NCI-H2081 treated with DMSO at 0.1 percent for 48 hours (cell line): ENCODE measurements at places on chromosomes 13 and 19.

DNA sequence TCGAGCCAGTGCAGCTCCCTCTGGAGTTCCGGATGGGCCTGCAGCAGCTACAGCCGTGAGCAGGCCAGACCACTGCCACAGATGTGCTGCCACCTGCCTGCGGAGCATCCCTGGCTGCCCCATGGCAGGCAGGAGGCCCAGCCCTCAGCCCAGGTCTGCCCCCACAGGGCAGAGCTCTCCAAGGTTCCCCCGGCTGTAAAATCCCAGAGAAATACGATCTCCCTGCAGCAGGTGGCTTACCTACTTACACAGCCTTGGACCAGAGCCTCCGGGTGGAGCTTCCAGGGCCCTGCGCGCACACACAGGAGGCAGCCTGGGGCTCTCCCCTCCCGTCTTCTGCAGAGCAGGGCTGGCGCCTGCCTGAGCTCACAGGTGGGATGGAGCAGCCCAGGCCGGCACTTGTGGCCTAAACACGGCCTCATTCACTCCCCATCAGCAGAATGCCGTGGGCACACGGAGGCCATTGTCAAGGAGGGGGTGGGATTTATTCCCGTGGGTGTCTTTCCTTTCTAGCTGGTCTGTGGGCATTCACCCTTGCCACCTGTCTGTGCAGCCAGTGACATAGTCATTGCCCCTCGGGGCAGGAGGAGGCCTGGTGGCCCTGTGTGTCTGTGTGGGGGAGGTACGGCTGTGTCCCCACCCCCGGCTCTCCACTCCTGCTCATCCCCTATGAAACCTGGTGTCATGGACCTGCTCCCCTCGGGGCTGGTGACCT is 118.0 kb downstream of the KDM4B start:
- DNase-seq: peak; percentile 48

DNA sequence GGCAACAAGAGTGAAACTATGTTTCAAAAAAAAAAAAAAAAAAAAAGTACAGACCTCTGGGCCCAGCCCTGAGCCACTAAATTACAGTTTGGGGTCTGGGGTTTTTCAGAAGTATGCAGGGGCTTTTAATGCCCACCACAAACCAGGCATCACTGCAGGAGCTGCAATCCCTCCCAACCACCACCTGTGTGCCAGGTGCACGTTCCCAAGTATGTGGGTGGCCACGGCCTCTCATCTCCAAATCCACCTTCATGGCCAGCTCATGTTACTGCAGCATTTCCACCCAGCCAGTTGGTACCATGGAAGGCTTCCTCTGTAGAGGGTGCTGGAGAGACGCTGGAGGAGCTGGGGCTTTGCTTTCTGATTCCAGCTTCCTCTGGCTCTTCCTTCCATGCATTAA is 26.5 kb downstream of the CEP89 start:
- DNase-seq: no peak

GRCh38 chr13:95463531-95463930 is 89.0 kb upstream of the CLDN10 start:
- DNase-seq: no peak

DNA sequence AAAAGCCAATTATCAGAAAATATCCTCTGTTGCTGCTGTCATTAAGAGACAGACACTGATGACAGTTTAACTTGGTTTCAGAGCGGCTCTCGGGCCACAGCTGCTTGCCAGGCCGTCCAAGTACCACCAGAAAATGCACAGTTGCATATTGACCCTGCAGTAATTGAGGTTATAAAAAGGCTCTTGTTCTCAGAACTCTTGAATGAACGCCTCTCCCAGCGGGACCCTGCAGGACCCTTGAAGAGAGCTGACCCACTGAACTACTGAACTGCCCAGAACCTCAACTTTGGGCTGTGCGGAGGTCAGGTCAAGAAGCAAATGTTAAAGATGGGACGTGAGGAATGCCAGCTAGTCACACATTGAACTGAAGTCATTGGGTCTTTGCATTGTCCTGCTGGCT is 1559.0 kb upstream of the SLC10A2 start:
- DNase-seq: no peak

- no peak for DNase-seq
These were observed 173.9 kb downstream of the FLT1 start for GRCh38 chr13:28320884-28321574.

DNA sequence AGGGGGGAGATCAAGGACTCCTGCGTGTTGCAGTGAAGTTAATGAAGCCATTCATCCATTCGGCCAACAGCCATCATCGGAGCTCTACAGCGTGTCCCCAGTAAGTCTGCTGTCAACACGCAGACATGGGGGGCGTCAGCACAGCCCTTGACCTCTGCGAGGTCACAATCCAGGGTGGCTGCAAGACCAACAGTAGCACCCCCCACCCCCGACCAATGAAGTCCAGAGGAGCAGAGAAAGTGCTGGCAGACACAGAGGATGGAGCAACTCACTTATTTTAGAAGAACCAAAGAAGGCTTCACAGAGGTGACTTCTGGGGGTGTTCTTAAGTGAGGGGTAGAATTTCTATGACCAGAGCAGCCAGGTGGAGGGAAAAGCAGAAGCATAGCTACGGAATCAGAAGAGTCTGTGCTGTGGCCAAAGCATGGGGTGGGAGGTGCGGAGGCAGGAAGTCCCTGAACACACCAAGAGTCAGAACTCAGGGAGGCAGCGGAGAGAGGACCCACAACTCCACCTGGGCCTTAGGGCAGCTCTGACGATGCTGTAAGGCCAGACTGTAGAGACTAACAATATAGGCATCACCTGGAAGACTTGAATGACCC is 185.4 kb downstream of the FOXO1 start:
- DNase-seq: no peak

GRCh38 chr13:30074431-30074830 is 224.0 kb upstream of the UBL3 start:
- DNase-seq: no peak

DNA sequence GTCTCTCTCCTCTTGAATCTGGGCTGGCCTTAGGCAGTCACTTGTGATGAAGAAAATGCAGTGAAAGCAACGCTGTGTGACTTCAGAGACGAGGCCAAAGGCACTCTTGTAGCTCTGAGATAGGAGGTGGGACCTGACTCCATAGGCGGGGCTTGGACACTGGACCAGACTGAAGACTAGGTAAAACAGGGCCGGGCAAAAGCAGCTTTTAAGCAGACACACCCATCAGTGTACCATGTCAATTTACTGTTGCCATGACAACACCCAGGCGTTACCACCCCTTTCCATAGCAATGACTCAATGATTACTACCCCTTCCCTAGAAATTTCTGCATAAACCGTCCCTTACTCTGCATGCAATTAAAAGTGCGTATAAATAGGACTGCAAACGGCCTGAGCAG is 6.6 kb upstream of the EID2 start:
- no peak for DNase-seq

DNA sequence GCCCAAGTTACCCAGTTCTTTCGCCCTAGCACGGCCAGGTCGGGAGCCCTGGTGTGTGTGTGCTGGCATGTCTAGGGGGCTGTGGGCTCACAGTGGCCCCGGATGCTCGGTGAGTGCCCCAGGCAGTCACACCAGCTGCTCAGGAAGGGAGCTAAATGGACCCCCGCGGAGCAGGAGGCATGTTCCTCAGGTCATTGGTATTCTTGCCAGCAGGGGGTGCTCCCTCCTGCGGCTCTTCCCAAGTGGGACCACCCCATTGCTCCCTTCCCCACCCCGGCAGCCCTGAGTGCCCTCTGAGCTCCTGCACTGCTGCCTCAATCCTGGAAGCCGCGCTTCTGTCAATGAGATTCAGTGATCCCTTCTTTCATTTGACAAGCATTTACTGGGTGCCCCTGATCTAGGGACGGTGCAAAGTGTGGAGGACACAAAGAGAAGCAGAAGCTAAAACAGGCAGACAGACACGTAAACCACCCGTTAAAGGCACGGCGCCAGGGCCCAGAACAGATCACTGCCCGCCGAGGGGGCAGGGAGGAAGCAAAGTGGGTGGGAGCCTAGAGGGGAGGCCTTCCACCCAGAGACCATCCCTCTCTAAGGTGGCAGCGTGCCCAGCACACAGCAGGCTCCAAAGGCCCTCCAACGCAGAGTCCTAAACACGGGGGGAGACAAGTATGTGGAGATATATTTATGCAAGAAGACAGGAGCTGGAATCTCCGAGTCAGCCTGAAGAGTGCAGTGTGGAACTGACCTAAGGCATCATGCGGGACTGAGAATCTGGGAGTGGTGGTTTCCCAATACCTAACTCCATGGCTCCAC is 5.2 kb upstream of the ADPRHL1 start:
- no peak for DNase-seq

DNA sequence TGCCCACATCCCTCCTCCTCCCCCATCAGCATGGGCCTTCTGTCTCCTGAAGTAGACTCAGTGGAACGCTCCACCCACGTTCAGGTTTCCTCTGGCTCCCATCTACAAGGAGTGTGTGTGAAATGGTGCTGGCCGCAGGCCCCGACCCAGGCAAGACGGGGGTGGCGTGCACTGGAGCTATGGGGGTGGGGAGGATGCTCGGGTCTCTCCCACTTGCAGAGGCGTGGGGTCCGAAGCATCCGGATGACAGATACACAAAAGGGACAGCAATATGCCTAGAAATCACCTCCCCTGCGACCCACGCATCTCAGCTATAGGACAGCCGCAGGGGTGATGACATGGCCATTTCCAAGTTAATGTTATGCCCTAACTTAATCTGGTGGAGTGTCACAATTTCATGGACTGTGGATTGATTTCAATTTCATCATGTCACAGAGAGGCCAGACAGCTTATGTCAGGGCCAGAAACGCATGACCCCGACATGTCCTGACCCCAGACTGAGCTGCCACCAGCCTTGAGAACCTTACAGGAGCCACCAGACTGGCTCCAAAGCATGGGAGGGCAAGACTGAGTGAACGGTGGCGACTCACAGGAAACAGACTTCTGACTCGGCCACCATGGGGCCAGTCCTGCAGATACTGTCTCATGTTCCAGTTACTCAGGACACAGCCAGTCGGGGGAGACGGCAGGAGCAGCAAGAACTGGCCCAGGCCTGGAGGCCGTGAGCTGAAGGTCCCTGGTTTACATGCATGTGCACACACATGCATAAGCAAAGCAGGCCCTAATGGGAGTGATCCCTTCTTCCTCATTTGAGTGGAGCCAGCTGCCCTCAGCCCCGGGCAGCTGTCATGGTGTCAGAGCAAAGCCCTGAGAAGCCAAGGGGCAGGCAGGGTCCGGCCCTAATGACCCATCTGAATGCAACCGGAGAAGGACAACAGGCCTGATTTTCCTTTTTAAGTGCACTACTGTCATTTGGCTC is 82.2 kb downstream of the SLC7A1 start:
- DNase-seq: no peak

- peak; percentile 92 for DNase-seq
These were observed at the start of gene ZNF555 for GRCh38 chr19:2840794-2841791. TSS of gene ZNF555 (plus strand) at chr19:2841475. CDS start at chr19:2841573, 98 bp downstream.

DNA sequence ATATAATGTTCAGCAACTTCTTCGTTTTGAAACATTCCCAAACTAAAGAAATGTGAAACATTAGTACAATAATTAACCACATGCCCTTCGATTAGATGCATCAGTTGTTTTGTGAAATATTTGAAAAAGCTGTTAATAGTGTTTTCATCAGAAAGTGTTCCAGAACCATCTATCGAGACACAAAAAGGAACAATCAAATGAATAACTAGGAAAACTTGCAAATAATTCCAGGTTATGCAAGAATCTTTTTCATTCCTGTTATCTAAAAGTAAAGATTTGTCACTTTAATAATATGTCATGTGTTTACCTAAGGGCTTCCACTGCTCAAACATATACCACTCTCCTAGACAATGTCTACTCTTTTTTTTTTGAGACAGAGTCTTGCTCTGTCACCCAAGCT is 904.2 kb upstream of the MIR17HG start:
- DNase-seq: no peak

DNA sequence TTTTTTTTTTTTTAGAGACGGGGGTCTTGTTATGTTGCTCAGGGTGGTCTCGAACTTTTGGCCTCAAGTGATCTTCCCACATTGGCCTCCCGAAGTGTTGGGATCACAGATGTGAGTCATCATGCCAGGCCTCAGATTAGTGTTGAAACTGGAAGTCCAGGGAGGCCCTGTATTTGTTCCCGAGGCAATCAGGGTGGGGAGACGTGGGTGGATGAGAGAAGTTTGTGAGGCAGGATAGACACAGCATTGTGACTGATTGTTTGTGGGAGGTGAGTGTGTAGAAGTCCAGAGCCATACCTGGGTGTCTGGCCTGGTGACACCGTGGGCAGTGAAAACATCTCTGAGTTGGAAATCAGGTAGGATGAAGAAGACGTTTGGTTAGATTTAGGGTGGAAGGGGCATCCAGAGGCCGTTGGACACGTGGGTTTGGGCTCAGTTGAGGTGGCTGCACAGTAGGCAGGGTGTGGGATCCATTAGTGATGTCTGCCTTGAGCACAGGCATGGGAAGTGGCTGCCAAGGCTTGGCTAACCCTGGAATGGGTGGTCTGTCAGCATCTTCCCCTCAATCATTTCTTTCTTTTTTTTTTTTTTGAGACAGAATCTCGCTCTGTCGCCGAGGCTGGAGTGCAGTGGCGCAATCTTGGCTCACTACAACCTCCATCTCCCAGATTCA is 12.4 kb downstream of the RTN2 start:
- DNase-seq: no peak

GRCh38 chr19:28632371-28633080 is 580.4 kb downstream of the UQCRFS1 start:
- DNase-seq: no peak

DNA sequence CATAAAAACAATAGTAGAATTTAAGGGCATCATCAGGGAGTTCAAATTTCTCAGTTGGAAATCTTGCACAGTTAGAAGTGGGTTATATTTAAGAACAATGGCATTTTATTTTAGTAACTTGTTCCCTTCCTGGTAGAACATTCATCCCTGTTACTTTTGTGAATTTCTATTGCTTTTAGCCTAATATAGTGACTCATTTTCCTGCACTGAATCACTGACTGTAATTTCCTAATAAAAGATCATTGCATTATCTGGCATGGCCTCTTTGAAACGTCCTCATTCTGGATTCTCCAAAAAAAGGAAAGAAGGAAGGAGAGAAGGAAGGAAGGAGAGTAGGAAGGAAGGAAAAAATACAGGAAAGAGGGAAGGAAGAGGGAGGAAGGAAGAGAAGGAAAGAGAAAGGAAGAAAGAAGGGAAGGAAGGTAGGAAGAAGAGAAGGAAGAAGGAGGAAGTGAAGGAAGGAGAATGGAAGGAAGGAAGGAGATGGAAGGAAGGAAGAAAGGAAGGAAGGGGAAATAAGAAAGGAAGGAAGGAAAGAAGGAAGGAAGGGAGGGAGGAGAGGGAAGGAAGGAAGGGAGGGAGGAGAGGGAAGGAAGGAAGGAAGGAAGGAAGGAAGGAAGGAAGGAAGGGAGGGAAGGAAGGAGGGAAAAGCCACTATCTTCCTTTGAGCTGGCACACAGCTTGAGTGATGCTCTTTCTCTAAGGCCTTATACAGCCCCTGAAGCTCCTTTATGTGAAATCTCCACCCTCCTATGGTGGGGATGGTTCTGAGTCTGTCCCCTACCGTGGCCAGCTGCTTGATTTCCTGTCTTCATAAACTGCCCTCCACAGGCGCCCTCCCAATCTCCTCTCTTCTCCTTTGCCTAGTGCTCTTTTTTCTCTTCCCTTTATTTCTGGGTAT is 29.8 kb upstream of the TM9SF2 start:
- no peak for DNase-seq

GRCh38 chr19:30521937-30522336 is 149.8 kb downstream of the ZNF536 start:
- DNase-seq: no peak
